ENCODE measurements at places on chromosomes 2 and 18.

DNA sequence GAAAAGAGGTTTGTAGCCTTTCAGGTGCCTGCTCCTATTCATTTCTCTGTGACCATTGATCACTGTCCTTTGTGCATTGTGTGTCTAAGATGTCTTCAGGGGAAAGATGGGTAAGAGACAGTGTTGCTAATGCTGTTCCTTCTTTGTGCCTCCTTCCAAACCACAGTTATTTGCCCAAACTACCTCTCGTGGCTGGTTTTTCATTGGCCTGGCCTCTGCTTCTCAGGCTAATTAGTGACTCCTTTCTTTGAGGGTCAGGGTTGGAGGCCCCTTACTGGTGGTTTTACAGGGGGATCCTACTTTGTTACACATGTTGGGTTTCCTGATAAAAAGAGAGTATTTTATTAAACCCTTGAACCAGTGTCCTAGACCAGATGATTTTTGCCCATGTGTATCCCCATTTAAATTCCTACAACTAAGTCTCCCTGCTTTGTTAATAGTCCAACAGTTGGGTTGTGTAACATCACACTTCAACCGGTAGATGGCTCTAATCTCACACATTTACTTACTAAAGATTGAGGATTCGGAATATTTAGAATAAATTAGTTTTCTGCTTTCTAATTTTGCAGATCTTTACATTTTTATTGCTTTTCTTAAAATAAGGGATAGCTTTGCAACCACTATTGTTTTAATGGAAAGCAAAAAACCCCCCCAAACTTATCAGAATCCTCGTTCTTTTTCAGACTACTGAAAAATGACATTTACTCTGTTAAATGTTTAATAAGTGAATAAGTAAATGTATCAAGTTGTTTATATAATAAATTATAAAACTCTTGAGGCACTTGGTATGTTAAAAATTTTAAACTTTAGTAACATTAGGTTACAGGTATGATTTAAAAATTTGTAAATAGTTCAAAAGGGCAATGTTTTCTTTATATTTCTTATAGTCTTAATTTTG, 2.4 kb downstream of the MARS2 start:
- peak; percentile 26 for ATAC-seq

DNA sequence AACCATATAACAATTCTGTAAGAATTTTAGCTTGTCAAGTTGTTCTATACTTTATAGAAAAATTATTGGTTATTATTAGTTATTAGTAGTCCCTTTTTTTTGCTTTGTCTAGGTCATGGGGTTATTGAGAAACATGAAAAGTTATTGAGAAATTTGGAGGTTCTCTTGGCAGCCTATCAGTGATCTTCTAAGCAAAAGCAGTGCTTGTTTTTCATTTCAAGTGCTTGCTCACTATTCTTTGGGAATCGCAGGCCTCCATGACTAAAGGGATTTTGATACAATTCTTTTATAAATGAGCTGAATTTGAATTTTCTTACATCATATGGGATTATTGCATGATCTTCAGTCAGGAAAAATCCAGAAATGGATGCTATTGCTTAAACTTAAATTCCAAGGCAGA, 25.8 kb downstream of the PLEKHA3 start:
- no peak for ATAC-seq

DNA sequence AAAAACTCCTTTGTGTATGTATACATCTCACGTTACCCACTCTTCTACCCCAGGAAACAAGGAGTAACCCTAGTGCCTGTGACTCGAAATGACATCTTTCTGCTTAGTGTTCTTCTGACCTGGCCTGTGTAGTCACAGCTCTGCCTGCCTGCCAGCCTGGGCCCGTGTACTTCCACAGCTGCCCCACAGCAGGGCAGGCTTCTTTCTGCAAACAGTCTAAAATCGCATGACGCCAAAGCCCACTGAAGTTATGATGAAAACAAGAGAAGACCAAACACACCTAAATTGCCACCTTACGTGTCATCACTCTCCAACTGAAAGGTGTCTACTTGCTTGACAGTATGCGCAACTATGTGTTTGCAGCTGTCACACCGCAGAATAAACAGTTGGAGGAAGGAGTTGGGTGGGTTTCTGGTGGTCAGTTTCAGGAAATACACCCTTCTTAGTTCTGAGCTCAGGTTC, 1.5 kb downstream of the GAREM1 start:
- ATAC-seq, result peak; percentile 68

- ATAC-seq, result peak; percentile 20
Observed at GRCh38 chr2:222861411-222862105, 722 bp downstream of the ACSL3 start.

GRCh38 chr2:218370410-218371063, 11.5 kb upstream of the SLC11A1 start:
- no peak for ATAC-seq

DNA sequence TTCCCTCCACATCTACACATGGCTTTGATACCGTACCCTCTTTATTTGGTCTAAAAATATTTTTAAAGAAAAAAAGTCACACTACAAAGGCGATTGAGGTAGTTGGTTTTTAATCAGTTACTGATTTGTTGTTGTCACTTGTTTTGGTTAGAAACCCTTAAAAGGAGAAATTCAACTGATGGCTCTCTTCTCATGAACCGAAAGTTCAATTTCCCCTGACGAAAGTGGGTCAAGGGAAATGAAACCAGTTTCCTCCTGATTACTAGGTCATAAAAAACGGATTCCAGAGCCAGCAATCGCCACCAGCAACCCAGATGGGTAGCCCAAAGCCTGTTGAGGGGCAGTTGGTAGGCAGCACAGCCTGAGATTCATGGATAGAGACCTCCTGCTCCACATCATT, 63.2 kb downstream of the DLGAP1 start:
- no peak for ATAC-seq

DNA sequence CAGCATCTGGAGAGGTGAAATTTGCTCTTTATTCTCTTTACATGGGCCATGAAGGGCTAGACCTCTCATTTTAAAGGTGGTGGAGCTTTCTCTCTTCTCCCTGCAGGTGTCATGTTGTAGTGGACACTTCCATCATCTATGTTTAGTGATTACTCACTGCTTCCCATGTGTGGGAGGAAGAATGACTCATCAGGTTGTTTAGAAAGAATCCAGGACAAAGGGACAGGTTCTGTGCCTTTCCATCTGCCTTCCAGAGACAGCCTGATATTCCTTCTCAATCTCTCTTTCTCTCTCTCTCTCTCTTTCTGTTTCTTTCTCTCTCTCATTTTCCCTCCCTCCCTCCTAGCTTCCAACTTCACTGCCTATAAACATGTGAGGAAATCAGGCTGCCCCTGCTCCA, 38.7 kb downstream of the SCG2 start:
- ATAC-seq, result peak; percentile 87

DNA sequence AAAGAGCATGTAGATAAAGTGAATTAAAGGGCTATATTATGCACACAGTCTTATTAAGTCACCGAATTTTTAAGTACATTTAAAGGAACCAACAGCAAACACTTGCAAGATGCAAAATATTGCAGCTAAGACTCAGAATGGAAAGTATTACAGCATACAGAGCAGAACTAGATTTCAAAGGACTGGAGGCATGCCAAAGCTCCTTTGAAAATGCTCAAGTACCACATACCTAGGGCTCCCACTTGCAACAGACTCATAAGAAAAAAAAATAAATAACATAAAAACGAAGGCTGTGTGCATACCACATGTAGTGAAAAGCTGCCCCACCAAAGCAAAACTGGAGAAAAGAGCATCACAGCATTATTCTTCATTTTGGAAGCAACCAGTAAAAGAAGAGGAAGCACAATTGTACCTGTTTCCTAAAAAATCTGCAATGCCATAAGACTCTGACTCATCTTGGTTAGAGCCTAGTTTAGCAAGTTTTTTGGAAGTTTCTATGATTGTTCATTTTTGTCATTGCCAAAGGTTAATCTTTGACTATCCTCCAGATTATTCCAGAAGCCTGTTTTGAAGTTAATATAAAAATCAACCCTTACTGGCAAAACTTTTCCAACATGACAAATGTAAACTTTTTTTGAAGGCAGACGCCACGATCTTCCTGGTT, 306.0 kb upstream of the COL3A1 start:
- peak; percentile 81 for ATAC-seq

DNA sequence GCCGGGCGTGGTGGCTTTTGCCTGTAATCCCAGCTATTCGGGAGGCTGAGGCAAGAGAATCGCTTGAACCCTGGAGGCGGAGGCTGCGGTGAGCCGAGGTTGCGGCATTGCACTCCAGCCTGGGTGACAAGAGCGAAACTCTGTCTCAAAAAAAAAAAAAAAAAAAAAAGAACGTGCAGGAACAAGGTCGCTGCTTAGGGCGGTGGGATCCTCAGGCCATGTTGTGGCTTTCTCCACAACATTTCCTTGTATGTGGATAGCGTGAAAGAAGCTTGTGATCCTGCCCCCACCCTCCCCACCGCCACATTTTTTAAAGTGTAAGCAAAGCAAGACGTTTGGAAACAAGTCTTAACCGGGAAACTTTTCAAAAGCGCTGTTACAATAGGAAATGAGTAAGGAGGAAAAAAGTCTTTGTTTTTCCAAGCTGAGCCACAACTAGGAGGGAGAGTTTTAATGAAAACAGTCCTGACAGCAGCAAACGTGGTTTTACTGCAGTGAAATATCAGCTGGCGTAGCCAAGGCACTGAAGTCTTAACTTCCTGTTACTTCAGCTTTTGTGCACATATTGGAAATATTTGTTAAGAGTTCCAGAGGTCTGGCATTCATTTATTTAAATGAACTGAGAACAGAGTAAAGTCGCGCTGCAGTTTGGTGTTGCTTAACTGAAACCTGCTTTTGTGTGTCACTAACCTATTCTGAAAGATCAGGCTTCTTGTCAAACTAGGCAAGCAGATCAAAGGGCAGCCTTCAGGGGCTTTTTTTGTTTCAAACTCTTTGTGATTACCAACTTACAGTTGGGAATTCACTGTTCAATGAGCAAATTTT, 3.8 kb downstream of the TGIF1 start:
- ATAC-seq, result peak; percentile 15

DNA sequence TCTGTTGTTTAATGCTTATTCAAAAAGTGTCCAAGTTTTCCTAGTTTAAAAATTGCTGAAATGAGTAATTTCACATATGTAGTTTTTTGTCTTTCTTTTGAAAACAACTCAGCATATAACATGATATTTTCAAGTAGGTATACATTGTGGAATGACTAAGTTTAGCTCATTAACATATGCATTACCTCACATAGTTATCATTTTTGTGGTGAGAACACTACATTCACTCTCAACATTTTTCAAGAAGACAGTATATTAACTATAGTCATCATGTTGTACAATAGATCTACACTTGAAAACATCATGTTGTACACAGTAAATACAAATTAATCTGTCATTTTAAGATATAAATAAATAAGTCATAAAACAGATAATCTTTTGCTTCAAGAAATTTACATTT, 340.0 kb downstream of the CCDC85A start:
- ATAC-seq, result peak; percentile 16

- no peak for ATAC-seq
Observed at GRCh38 chr2:57726294-57726693, 320.3 kb upstream of the VRK2 start.

- ATAC-seq, result no peak
Observed at GRCh38 chr18:5467671-5468070, 76.1 kb downstream of the EPB41L3 start.

DNA sequence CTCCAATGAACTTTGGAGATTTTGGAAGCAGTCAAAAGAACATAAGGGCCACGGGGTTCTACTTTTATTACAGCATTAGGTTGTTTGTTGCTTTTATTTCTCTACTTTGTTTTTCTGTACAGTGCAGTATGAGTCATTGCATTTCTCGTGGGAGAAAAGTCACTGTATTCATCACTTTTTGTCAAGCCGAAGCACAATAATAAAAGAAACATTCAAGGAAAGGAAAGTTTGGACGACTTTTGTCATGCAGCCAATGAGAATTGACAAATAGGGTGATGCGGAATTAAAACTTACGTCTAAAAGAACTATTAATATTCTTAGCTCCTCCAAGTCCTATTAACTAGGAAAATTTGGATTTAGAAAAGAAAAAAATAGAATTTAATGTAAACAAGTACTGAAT, 209.9 kb downstream of the TMEM182 start:
- ATAC-seq, result no peak

DNA sequence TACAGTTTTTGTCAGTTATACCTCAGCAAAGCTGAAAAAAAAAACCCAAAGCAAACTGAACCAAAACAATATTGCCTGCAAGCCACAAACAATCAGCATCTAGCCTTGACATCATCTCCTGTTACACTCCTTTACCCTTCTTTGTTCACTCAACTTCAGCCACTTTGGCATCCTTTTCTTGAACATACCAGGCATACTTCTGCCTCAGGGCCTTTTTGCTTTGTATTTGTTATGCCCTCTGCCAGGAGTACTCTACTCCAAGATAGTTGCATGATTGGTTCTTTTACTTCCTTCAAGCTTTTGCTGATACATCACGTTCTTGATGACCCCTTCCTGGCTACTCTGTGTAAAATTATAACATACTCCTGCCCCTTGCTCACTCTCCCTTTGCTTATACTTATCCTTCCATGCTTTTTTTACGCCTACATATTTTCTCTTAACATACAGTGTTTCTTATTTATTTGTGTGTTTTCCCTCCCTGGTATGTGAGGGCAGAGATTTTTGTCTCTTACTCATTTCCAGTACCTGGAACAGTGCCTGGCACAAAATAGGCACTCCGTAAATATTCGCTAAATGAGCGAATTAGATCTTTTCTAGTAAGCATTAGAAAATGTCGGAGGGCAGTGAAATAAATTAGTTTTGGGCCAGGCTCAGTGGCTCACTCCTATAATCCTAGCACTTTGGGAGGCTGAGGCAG, 12.7 kb downstream of the ABI2 start:
- peak; percentile 98 for ATAC-seq

GRCh38 chr2:151855111-151855510, 26.9 kb upstream of the ARL5A start:
- no peak for ATAC-seq

DNA sequence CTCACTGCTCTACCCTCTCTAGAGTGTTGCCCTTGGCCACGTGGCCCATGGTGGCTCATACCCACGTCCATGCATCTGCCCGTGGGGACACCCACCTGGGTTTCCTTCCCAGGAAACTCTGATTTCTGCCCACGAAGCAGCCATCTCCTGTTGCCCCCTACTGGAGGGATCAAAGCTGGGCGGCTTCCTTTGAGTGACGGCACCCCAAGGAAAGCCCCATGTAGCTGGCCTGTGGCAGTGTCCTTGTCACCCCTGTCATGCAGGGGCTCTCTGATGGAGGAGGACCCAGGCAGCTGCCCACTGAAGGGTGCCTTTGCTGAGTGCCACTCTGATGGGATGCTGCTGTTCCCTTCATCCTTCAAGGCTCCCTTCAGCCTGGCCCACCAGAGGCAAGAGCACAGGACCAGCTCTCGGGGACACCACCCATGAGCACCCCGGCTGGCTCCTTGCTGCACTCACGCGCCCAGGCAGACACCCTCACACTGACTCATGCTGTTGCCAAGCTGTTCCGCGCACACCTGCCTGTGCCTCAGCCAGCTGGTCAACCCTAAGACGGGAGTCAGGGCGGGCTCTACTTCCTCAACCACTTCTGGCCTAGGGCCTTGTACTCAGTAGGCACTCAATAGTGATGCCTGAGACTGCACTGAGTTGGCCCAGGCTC, 101.1 kb downstream of the CTIF start:
- ATAC-seq, result peak; percentile 29
